ENCODE measurements at places on chromosomes 5 and 9. TPM values are rescaled to one million over a fixed set of nuclear protein-coding genes. Genes with fewer than 3 reads are reported as not detected.

Gene MCIDAS
- total RNA-seq, result not detected

Gene TICAM2
- total RNA-seq, result 1.9 TPM

Gene CAVIN4
- 7.4 TPM for total RNA-seq

Gene IL13
- total RNA-seq, result not detected

Gene TAS2R1
- not detected for total RNA-seq

Gene ADCY2
- total RNA-seq, result 1.5 TPM

Gene PTGES
- 0.15 TPM for total RNA-seq

Gene SAPCD2
- total RNA-seq, result 1.0 TPM

Gene PDE8B
- total RNA-seq, result 7.8 TPM

Gene SNCB
- total RNA-seq, result 0.80 TPM

Gene CHD1
- total RNA-seq, result 50.5 TPM

Gene SMIM33
- total RNA-seq, result not detected

Gene ZBED3
- total RNA-seq, result 13.0 TPM

Gene TNFSF15
- total RNA-seq, result not detected

Gene ADGRV1
- 23.1 TPM for total RNA-seq

Gene CDH18
- total RNA-seq, result 0.33 TPM

Gene JADE2
- 3.0 TPM for total RNA-seq

Gene ABLIM3
- 3.6 TPM for total RNA-seq

Gene GNG10
- total RNA-seq, result 60.4 TPM

Data from endothelial cell (in vitro differentiated cells).